ENCODE measurements at places on chromosomes 2 and 18.

- peak; percentile 57 for DNase-seq
Observed at GRCh38 chr2:102839668-102840388, 78.0 kb downstream of the TMEM182 start.

- DNase-seq, result no peak
Observed at GRCh38 chr2:228446734-228447133, 265.2 kb upstream of the SPHKAP start.

DNA sequence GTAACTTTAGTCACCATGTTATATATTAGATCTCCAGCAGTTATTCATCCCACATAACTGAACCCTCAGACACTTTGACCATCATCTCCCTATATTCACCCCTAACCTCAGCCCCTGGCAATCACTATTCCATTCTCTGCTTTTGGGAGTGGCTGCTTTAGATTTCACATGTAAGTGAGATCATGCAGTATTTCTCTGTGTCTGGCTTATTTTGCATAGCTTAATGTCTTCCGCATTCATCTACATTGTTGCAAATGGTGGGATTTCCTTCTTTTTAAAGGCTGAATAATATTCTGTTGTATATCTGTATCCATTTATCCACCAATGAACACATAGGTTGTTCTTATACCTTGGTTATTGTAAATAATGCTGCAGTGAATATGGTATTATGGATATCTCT is 411.6 kb upstream of the ZEB2 start:
- no peak for DNase-seq

GRCh38 chr2:144010096-144010836 is 509.7 kb downstream of the ZEB2 start:
- no peak for DNase-seq

GRCh38 chr2:69202327-69202726 is 184.7 kb downstream of the GFPT1 start:
- no peak for DNase-seq

DNA sequence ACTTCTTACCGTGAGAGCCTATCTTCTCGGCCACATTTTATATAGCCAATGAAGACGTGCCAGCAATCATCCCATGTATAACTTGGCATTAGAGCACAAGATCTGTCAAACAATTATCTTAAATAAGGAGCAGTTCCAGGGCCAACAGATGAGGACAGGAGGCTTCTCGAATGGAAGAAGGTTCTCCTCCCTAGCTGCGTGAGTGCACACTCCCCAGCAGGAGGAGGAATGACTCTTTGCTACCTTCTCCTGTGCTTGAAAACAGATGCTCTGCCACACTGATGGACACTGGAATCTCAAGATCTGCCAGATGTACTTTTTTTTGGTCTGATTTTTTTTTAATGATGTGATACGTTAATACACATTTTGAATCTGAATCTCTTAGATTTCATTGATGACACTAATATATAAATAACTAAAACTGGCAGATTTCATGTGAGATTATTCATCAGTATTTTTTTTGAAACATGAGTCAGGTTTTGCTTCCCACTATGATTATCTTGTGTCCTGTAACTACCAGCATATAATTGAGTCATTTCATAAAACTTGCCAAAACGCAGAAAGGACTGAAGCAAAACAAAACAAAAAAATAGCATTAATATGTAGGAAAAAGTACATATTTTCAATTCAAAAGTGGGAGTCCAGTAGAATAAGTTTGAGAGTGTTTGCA is 626 bp upstream of the VIT start:
- DNase-seq, result no peak

DNA sequence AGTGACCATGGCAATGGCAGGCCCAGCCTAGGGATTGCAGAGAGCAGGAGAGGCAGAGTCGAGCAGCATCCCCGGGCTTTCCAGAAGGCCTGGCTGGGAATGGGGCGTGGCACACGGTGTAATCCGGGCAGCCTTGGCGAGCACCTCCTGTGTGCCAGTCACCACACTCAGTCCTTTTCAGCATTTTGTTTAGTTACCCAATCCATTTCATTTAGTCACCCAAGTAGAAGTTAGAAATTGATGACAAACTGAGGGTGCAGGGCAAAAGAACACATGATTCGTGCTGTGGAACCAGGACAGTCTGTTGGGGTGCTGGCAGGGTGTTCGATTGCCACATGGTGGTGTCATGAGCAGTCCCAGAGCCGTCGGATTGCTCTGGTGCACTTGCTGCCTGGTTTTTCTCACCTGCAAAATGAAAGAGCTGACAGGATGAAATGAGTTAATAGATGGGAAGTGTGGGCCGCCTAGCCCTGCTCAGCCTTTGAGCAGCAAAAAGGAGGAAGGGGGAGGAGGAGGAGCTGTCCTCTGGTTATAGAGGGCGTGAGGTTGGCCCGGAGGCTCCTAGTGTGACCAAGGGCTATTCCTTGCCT is 299.4 kb downstream of the AGAP1 start:
- peak; percentile 22 for DNase-seq

DNA sequence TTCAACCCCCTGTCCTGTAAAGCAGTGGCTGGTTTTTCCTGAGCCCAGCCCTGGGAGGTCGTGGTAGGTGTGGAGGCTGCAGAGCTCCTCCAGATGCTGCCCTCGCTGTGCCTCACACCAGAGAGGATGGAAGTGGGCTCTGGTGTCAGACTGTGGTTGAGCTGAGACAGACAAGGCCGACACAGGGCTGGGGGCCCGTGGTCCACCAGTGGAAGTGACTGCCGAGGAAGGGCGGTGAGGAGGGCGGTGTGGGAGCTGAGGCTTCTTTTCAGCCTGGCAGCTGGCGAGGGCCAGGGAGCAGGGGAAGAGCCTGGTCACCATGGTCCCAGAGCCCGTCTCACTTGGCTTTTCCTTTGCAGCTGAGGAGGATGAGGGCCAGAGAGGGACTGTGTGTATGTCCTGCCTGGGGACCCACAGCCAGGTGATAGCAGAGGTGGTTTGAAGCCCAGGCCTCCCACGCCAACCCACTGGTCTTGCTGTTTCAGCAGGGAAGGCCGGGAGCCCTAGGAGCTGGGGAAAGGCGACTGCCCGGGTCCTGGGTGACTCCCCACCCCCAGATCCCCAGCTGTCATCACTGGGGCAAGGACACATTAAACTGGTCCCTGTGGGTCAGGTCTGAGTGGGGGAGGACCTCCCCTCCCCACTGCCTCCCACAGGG is 8.5 kb downstream of the SFTPB start:
- peak; percentile 36 for DNase-seq

DNA sequence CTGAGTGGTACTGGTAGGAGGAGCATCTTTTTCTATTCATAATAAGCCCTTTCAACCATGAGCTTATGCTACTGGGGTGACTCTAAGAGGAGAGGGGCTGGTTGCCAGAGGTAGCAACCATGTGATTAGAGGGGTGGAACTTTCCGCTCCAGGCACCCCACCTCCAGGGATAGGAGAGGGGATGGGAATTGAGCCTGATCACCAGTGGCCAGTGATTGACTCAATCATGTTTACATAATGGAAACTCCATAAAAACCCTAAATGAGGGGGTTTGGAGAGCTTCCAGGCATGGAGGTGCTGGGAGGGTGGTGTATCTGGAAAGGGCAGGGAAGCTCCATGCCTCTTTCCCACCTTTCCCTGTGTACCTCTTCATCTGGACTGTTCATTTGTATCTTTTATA is 46.6 kb upstream of the RHOB start:
- DNase-seq, result no peak

GRCh38 chr18:710418-711300 is 1.8 kb downstream of the ENOSF1 start:
- DNase-seq, result no peak

GRCh38 chr2:71499691-71500090 is 46.3 kb downstream of the DYSF start:
- no peak for DNase-seq

DNA sequence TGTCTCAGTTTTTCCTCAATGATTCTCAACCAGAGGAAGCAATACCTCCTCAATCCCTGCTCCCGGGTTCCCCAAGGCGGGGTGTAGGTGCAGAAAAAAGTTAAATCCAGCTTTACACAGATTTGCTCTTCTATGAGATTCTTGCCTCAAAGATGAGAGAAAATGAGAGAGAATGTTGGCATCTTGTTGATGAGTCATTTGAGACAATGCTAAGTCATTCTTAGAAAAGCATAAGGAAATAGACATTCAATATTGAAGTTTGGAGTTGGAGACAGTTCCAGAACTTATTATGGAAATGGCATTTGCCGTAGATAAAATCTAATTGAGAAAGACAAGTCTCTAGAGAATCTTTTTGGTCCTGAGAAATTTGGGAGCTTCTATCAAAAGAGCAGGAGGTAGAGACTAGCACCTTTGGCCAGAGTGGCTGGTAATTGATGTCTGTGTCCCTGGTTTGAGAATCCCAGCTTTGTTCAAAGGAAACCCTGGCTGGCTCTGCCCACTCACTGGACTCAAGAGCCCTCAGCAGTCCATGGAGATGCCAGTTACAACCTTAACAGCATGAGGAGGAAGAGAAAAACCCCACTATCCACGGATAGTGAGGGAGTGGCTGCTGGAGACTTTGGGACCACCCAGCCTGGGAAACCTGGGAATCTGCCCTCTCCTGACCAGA is 181.2 kb downstream of the FAM124B start:
- no peak for DNase-seq

DNA sequence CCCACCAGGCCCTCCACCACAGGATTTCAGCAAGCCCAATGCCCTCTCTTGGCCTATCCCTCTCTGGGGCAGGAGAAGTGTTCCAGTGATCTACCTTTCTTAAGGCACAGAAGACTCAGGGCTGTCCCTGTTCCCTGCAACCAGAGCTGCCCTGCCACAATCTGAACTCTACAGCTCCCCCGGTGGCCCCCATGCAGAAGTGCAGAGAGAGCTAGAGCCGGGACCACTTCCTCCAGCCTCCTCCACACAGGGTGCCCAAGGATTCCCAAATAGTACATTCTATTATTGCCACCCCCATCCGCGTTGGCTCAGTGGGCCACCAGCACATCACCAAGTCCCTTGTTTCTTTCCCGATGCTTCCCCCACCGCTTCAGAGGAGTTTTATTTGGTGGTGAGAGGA is 114.8 kb upstream of the PTPRM start:
- no peak for DNase-seq

DNA sequence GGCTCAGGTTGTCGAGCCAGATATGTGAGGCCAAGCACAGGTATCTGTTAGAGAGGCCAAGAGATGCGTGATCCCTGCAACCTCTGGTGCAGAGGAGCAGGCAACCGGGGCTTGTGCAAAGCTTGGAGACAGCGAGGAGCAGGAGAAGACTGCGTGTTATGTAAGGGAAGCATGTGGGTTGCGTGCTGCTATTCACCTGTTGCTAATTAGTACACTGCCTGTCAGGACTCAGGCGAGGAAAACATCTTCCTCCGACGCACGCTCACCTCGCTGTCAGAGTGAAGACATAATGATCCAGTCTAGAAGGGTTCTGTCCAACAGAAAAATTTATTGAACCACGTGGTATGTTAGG is 102.5 kb downstream of the HNRNPLL start:
- no peak for DNase-seq

DNA sequence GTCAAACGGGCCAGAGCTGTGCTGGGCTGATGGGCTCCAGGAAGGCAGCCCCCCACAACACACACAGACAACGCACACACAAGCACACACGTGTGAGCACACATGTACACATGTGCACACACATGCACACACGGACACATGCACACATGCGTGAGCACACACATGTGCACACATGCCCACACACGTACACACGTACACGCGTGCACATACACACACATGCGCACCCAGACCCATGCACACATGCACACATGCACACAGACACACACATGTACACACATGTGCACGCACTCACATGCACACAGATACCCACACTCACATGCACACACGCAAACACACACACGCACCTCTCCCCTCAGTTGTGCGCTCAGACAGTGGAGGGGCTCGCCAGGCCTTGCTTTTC is 31.2 kb upstream of the HPCAL1 start:
- no peak for DNase-seq

GRCh38 chr2:15746703-15747550 is 155.3 kb downstream of the DDX1 start:
- no peak for DNase-seq

DNA sequence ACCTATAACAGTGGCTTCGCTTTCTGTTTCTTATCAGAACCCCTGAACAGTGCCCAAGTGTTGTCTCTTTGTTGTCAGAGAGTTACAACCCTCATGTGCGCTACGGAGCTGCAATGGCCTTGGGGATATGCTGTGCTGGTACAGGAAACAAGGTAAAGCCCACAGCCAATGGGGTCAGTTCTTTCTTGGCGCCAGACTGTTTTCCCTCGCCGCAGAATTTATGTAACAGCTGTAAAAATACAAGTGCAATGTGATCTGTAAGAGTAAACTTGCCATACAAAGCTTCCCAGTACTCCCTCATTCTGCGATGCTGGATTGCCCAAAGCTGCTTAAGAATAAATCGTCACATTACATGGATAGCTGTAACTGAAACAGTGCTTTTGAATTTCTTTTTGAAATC is 13.9 kb upstream of the HTR2B start:
- DNase-seq, result no peak

DNA sequence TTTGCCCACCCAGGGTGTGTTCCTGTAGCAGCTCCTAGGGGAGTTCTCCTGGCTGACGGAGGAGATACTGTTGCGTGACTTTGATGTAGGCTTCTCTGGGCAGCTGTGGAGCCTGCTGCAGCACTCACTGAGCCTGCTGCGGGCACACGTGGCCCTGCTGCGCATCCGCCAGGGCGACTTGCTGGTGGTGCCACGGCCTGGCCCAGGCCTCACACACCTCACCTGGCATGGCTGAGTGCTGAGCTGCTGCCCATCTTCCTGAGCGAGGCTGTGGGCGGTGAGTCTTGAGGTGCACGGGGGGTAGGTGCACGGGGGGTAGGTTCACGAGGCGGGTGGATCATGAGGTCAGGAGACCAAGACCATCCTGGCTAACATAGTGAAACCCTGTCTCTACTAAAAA is 191.7 kb downstream of the ANKRD36C start:
- DNase-seq, result no peak

- no peak for DNase-seq
Observed at GRCh38 chr2:210233487-210233886, 8.2 kb upstream of the ACADL start.

GRCh38 chr2:1727796-1728474 is 16.4 kb downstream of the PXDN start:
- no peak for DNase-seq

DNA sequence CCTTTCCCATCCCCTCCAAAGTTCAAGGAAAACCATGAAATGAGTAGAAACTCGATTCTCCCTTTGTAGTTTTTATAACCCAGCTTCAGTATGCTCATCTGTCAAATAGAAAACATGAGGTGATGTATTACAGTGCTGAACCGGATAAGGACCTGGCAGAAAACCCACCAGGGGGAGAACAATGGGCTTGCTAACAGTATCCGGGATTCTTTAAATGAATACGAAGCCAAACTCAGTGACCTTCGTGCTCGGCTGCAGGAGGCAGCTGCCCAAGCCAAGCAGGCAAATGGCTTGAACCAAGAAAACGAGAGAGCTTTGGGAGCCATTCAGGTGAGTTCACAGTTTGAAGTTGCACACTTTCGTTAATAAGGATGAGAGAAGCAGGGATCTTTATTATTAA is 113.6 kb upstream of the TTC39C start:
- DNase-seq, result peak; percentile 28

GRCh38 chr2:38747007-38747424 is 4.1 kb downstream of the SRSF7 start:
- no peak for DNase-seq

- no peak for DNase-seq
Observed at GRCh38 chr2:140256080-140256479, 1475.9 kb upstream of the NXPH2 start.

- DNase-seq, result no peak
Observed at GRCh38 chr2:237558961-237559641, 7.3 kb upstream of the PRLH start.

GRCh38 chr2:124025171-124025580 is at the start of gene CNTNAP5:
Gene CNTNAP5, plus strand, starts transcription at chr2:124025287. Its CDS starts 364 bp downstream, at chr2:124025651.
- peak; percentile 48 for DNase-seq

- peak; percentile 31 for DNase-seq
Observed at GRCh38 chr2:201185863-201186262, 2.9 kb downstream of the CASP10 start.
